ENCODE measurements at places on chromosomes 5 and 9.

DNA sequence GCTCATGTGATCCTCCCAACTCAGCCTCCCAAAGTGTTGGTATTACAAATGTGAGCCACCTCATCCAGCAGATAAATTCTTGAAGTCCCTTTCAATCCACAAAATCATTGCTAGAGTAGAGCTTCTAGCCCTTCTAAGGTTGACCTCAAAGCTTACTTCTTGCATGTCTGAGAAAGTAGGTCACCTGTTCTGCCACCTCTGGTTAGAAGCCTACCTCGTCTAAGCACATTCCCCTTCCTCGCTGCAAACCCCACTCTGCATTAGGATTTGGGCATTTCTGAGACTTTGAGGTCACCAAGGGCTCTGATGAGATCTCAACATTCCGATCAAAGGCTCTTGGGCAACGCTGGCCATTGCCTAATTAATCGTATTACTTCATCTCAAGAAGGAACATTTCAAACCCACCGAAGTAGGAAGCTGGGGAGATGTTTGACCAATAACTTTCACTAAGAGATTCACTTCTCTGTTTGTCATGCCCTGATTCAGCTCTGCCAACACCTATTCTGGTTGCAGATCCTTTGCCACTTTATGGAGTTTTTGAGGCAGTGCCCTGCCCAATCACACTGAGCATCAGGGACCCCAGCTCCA is 8.6 kb downstream of the ADAM19 start:
- DNase-seq: no peak

DNA sequence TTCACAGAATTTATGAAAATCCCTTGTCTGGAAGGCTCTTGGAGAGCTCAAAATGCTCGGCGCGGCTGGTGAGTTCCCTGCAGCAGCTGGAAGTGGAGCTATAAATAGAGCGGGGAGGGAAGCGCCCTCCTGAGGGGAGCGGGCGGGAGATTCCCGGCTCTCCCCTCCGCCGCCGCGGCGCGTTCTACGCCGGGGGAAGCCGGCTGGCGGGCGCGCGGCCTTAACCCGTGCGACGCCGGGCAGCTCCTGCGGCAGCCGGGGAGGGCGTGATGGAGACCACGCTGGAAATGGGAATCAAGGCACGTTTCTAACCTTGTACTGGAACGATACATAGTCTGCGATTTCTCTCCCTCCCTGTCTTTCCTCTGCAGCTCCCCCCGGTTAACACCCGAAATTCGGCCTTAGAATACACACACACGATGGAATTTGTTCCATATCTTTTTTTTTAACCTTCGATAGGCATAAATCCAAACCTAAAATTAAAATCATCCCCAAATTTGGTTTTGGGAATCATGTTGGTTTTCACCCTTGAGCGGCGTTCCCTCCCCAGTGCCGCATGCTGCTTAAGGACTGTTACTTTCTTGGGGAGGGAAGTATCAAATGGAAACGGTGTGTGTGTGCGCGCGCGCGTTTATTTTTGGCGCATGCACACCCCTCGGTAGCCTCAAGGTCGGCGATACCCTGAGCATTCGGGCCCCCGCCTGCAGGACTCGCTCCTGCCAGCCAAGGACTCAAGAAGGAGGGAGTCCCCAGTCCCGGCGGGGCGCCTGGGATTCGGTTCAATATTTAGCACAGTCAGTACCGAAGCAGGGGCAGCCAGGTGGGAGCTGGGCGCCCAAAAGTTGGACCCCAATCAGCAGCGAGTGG is 306.3 kb upstream of the KCNN2 start:
- DNase-seq: no peak

- no peak for DNase-seq
Measured at GRCh38 chr5:37111426-37112382, 137.5 kb downstream of the CPLANE1 start.

DNA sequence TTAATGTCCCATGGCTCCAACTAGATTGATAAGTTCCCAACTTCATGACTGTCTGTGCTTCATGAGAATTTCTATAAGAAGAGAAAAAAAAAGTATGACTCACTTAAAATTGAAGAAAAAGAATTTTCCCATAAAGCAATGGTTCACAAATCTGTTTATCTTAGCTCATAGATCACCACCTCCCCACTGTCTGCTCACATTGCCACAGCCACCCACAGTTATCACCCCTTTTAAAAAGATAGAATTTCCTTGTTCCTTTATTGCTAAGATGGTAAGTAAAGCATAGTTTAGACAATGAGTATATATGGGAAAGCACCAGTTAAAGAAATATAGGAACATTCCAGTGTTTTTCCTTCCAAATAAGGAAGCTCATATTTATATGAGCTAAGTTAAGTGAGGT is 67.1 kb downstream of the ALDH7A1 start:
- DNase-seq: no peak

DNA sequence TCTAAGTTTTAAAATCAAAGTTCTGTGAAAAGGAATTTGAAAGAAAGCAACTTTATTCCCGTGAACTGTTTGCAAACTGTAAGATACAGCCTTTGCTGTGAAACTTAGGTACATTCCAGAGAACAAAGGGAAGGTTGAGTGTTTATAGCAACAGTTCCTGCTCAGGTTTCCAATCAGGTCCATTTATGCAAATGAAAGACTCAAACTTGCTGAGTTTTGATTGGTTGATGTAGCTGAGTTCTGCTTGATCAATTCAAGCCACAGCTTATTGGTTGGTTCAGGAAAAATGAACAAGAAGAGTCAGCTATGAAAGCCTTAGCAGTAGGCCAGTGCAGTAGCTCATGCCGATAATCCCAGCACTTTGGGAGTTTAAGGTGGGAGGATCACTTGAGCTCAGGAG is 37.9 kb downstream of the SLC27A6 start:
- DNase-seq: no peak

DNA sequence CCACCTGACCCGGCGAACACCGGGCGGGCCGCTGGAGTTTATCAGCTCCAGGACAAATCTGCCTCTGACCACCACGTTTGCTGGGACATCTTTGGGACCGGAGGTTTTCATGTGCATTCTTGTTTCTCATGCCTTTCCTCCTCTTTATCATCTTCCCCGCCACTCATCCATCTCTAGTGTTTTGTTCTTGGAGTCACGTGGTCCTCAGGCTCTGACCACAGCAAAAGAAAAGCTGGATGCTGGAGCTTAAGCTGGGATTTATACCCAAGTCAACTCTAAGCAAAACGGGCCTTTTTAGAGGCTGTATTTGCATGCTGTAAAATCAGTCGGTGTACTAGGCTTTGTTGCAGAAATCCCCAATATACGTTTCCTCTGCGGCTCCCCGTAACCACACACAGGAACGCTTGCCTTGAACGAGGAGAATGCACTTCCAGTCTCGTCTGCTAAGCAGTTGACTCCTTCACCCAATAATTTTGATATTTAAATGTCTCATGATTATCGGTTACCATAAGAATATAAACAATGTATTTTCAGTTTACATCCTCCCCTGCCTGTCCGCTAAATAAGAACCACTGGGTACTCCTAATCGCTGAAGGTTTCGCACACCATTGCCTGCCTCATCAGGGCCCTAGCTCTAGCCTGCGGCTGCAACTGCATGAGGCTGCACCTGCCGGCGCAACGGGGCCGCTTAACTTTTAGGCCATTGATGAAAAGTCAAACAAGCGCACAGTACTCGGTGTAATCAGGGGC is 560 bp upstream of the NDUFS6 start:
- DNase-seq: peak; percentile 46

GRCh38 chr9:2559192-2560152 is 62.1 kb upstream of the VLDLR start:
- DNase-seq: no peak

DNA sequence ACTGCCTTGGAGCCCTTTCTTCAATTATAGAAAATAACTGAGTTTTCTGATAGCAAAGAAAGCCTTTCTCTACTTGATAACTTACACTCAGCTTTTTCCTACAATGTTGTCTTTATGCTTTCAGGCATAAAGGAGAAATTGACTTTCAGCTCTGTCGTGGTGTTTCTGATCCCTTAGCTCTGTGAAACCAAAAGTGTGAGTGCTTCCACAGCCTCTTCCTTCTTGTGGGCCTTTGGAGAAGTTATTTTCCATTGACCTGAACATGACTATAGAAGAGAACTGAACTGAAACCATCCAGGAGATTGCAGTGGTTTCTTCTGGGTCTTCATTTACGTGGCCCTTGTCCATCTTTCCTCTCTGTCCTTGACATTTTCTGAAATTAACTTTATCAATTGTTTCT is 59.5 kb upstream of the EQTN start:
- no peak for DNase-seq

DNA sequence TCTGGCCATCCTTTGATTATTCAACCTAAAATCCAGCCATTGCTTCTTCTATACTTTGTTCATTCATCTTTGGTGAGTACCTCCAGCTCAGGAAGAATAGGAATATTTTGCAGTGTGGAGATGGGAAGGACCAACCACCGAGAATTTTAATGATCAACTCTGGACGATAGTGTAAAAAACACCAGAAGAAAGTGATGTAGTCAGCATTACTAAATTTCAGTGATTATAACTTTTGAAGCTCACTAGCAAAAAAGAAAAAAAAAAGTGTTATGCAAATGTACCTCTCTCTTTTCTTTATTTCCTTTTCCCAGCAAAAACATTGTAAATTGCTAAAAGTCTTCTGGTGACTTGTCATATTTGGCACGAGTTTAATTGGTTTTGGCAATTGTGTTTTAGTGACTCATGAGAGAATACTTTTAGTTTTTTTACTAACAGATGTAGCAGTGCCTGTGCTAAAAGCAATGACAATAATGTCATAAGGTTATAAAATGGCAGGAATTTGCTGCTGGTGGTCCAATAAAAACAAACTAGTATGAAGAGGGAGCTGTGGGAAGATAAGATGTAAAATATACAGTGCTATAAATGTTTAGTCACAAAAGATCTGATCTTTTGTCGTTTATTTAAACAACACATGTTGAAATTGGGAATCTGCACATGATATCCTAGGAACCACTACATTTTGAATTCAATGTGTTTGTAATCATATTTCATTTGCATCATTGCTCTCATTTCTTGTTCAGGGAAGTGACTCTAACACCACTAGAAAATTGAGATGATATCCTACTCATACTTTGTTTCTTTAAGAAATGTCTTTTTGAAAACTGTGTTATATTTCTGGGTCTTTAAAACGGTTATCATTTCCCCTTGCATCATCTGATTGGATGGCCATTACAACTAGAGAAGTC is 81.3 kb upstream of the ERCC6L2 start:
- DNase-seq: no peak

GRCh38 chr9:9389904-9390303 is 1222.9 kb downstream of the PTPRD start:
- DNase-seq: no peak

DNA sequence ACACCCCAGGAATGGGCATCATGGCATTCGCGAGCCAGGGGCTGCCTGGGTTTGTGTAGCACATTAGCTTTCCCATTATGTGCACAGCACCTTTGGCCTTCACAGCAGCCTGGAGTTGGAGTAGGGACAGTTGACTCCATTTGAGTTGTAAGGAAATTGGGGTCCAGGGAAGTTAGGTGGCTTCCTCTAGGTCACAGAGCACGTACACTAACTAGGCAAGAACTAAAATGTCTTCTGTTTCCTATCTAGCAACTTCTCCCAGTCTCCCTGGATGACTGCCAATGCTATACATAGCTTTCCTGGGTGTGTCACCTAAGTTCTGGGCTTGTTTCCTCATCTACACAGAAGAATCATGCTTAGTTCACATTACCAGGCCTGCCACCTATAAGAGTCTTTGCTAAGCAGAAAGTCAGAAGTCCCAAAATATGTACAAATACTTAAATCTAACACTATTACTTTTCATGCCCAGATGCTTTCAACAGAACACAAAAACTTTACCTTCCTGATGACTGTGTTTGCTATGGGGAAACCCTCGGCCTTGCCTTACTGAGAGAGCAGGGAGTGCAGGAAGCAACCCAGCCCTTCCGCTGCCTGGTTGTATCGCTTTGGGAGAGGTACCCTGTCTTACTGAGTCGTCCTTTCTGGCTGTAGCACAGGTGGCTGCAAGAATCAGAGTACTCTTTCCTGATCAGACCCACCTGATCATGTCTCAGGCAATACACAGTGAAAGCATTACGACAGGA is 12.0 kb downstream of the MACROH2A1 start:
- no peak for DNase-seq

DNA sequence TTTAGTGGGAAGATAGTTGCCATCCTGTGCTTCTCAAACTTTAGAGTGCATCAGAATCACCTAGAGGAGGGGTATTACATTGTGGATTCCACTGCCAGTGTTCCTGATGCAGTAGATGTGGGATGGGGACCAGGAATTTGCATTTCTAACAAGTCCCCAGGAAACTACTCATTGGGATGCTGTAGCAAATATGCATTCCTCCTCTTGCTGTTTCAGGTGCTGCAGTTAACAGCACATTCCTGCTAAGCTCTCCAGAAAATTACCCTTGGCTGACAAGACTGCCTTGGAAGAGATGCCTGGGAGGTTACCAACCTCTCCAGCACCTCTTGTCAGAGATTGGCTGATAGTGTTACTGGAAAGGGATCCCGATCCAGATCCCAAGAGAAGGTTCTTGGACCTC is 270.5 kb downstream of the OSTF1 start:
- no peak for DNase-seq

- DNase-seq: no peak
Measured at GRCh38 chr5:112697322-112697721, 40.4 kb upstream of the APC start.

DNA sequence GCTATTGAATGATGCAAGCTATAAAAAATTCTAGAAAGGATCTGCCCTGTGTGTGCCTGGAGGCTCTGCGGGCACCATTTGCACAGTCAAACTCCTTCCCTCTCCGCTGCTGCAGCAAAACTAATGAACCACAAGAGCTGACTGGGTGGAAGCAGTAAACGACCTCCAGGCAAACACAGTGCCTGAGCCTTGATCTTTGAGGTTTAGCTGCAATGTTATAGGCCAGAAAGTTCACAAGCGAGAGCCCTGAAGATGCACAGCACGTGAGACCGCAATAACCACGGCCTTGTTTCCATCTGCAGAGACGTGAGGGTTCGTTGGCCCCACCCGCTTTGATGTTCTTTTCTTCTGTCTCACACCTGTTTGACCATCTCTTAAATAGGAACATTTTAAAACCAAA is 69.2 kb upstream of the S1PR3 start:
- DNase-seq: no peak

DNA sequence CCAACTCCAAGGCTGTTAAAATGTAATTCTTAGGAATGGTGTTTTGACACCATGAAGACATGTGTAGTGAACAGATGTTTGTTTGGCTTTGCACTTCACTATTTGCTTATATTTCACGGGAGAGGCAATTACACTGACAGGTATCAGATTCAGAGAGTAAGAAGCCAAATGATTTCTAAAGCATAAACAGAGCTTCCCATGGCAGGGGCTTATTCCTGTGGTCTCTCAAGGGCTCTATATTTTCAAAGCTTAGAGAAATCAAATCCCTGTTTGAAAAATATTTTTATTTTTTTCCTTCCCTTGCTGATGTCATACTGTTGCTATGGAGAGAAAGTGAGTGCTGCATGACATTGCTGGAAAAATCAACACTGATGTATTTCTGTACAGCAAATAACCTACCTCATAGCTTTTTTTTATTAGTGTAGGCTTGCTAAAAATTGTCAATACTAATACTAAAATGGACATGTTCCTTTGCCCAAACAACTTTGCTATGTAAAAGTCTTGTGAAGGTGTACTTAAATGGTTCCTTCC is 161.4 kb downstream of the GIN1 start:
- DNase-seq: no peak

All from NCI-H526 (cell line).